HAP-1 (cell line): ENCODE measurements at places on chromosomes 7 and 10.
A peak's percentile ranks its signal among the peaks of the same experiment; 100 is the strongest.

GRCh38 chr10:61016630-61017029 is 72.6 kb upstream of the RHOBTB1 start:
- DNase-seq, result no peak

GRCh38 chr10:63462442-63462841 is 3.3 kb downstream of the JMJD1C start:
- DNase-seq, result no peak

- DNase-seq, result no peak
Observed at GRCh38 chr10:132102717-132103110, 37.0 kb downstream of the JAKMIP3 start.

DNA sequence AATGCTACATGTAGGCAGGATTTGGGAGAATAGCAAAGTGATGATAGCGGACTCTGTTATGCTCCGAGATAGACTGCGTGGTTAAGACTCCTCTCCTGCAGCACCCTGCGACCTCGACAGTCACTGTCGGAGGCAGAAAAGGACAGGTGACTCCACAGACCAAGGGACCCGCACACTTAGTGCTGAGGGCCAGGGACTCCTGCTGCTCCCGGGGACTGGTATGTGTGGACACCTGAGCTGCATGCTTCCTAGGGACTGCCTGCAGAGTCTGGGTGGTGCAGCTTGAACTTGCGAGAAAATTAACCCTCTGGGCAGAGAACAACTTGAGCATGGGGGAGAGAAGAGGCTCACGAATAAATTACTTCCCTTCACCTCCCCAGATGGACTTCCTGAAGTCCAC is 407.1 kb upstream of the PFKP start:
- no peak for DNase-seq

DNA sequence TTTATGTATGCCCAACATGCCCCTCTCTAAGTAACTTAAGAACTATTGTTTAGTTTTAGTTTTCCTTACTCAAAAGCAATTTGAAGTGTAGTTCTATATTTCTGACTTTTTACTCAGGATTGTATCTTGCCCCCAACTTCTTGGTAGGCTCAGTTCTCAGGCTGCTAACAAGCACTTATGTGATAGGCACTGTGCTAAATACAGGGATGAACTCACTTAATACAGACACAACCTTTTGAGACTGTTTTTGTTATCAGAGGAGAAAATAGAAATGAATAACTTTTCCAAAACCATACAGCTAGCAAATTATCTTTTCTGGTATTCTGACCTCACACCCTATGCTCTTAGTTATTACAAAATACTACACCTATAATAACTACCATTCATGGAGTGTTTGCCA is 16.3 kb downstream of the TAX1BP1 start:
- DNase-seq, result no peak

GRCh38 chr7:123624527-123625183 is 23.0 kb downstream of the ASB15 start:
- DNase-seq, result peak; percentile 55

- no peak for DNase-seq
Observed at GRCh38 chr7:149191851-149192250, 3.5 kb upstream of the ZNF282 start.

- no peak for DNase-seq
Observed at GRCh38 chr10:86289577-86289868, 77.1 kb downstream of the GRID1 start.

DNA sequence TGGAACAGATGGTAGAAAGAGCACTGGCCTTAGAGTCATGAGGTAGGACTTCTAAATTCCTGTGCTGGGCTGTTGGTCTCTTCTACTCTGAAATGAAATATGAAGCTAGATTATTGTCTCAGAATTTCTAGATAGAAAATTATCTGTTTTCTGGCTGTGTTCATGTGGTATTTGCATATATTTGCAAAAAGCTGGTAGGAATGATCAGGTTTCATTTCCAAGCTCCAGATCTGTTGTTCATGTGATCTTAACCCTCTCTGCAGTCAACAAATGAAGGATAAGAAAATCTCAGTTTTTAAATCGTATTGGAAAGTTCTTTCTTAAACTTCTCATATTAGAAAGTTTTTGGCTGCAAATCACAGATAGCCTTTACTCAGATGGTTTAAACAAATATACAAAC is 248.3 kb downstream of the CDK14 start:
- DNase-seq, result no peak

DNA sequence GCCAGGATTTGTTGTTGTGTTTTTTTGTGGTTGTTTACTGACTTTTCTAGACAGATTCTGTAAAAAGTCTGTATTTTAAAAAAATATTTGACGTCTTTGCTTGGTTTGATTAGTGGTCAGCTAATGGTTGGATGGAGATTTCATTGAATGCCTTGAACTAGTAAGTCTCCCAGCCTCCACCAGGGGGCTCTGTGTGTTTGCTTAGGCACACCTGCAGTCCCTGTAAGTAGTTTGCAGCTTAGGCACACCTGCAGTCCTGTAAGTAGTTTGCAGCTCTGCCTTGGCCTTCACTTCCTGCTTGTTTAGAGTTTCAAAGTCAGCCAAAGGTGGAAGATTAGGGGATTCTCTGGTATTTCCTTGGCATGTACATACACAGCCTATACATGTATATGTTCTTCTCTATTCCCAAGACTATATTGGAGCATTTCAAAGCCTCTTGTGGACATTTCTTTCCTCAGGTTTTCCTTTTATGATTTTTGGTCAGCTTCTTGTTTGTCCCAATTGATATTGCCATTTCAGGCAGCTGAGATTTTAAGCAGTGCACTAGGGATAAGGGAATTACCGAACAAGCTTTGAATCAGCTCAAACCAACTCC is 101.6 kb downstream of the CCSER2 start:
- DNase-seq, result peak; percentile 82
